ENCODE measurements at places on chromosomes 1 and 21. TPM values are rescaled to one million over a fixed set of nuclear protein-coding genes. Genes with fewer than 3 reads are reported as not detected.

Gene REN
- total RNA-seq = not detected

Gene TIE1
- 1.2 TPM for total RNA-seq

Gene GUCA2A
- total RNA-seq = not detected

Gene SIM2
- total RNA-seq = not detected

- DNase-seq = no peak
Observed at GRCh38 chr1:112529301-112529700, 20.5 kb downstream of the WNT2B start.

GRCh38 chr1:180927841-180928240 lies 15.1 kb downstream of the KIAA1614 start:
- no peak for DNase-seq

DNA sequence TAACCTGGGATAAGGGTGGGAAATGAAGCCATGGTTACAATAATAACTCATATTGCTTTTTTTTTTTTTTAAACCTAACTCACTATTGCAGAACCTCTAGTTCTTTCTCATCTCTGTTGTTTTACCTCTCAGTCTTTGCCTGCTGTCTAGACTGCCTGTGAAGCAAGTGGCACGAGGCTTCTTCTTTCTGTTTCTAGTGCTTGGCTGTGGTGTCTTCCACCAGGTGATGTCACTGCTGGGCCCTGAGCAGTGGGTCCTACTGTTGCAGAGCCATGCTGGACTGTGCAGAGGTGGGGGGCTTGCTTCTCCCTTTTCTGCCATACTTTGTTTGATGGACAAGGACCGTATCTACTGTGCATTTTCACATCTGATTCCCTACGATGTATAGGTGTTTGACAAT lies 51.7 kb downstream of the ZNF326 start:
- DNase-seq = no peak

DNA sequence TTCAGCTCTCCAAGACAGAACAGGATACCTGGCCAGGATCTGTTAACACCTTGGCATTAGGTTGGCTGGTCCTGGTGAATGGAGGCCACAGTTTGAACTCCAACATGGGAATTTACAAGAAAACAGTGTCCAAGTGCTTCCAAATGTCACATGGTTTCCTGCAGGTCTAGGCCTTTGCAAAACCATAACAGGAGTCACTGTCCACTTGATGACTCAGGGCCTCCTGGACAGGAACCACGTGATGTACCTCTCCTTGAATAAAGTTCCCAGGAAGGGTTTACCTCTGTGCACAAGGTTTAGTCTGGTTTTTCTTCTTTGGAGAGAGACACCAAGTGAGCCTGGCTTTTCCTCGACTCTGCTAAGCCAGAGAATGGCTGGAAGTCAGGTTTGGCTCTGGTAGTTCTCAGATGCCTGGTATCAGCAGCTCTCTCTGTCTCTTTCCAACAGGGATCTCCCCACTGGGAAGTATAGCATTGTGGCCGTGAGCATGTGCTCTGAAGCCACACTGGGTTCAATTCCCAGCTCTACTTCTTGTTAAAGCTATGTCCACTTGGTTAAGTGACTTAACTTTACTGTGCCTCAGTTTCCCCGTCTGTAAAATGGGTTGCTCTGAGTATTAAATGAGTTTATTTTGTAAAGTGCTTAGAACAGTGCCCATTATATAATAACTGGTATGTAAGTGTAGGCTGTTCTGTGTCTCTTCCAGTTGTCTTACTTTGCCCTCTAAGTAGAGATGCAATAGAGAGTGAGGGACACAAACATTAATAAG lies 27.3 kb upstream of the TMEM61 start:
- DNase-seq = no peak

DNA sequence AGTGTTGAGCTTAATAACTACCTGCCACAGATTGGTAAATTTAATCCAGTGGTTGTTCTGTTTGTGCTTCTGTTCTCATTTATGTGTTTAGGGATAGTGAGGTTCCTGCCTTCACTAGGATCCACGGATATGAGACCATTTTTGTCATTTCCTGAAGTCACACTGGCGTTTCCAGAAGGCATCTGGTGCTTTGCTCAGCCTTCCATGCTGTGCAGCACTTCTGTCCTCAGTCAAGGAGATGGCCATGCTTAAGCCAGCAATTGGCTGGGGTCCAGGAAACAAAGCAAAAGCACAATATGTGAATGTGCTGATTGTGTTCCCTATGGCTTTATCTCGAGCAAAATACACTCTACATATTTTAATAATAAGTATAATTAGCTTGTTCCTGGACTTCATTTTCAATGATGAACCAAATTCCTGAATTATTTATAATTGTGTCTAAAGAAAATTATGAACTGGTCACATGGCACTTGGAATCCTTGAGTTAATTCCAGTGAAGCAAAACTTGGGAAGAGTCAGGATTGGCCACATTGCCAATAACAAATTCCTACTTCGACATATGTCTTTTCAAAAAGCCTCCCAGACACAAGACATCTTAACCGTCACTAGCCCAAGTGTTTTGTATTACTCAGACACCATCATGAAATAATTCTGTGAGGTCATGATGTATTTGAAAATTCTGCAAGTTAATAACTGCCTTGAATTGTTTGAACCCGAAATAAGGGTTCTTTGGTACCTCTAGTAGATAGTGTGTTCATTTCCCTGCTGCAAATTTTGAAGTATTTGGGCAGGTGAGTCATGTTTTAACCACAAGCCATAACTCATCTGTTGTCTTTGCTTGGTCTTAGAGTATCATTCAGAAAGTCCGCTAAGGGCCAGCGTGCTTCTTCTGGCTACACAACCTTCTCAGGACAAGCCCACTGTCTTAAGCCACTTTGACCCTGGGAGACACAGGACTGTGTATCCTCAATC lies 412.4 kb downstream of the DISC1 start:
- no peak for DNase-seq

DNA sequence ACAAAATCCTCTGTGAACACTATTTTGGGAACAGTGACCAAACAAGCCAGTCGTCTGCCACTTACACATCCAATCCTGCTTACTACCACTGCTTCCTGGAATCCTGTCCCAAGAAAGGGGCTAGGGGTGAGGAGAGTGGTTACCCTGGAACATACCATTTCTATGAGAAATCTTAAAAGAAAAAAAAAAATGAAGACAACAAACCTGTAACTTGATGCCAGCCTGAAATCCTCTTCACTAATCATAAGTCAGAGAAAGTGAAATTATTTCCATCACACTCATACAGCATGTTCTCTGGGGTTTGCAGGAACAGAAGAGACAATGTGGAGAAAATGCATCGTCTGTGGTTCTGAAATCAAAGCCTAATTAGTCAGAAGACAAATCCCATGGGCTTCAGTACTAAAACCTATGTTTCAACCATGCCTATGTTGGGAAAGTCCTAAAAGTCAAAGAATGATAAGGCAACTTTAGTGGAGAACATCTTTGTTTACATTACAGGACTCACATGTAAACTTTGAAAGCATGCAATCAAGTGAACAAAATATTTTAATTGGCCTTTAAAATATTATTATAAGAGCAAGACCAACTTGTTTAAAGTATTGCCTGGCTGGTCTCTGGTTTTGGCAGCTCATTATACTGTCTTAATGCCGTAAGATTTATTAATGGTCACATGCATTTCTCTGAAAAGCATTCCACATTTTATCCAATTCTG lies 220.7 kb downstream of the LTN1 start:
- no peak for DNase-seq

DNA sequence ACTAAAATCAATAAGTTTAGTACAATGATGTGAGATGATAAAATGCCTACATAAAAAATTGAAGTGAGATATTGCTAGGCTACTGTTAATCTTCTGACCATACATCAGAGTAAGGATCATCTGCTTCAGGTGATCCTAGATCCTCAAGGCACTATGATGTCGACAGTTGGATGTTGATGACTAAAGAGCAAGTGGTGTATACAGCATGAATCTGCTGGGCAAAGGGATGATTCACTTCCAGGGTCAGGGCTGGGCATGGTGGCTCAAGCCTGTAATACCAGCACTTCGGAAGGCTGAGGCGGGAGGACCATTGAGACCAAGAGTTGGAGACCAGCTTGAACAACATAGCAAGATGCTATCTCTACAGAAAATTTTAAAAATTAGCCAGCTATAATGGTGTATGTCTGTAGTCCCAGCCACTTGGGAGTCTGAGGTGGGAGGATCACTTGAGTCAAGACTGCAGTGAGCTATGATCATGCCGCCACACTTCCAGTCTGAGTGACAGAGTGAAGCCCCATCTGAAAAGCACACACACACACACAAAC lies 24.6 kb downstream of the NUF2 start:
- no peak for DNase-seq

All from H9 (cell line).